Midbrain (tissue), 1 donor: ENCODE measurements at places on chromosomes 16 and 17.

DNA sequence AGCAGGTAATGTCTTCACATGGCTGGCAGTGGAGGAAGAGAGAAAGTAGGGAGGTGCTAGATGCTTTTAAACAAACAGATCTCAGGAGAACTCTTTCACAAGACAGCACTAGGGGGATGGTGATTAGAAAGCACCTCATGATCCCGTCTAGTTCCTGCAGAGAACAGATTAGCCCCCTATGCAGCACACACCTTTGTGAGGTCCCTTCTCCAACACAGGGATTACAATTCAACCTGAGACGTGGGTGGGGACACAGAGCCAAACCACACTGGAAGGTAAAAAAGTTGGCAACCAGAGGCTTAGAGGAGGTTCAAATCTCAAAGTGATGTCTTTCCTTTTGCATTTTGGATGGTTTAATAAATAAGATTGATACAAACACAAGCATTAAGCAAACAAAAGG is 394.7 kb downstream of the WWOX start:
- DNase-seq = no peak

GRCh38 chr17:58412961-58413586 is 4.3 kb downstream of the RNF43 start:
- no peak for DNase-seq

DNA sequence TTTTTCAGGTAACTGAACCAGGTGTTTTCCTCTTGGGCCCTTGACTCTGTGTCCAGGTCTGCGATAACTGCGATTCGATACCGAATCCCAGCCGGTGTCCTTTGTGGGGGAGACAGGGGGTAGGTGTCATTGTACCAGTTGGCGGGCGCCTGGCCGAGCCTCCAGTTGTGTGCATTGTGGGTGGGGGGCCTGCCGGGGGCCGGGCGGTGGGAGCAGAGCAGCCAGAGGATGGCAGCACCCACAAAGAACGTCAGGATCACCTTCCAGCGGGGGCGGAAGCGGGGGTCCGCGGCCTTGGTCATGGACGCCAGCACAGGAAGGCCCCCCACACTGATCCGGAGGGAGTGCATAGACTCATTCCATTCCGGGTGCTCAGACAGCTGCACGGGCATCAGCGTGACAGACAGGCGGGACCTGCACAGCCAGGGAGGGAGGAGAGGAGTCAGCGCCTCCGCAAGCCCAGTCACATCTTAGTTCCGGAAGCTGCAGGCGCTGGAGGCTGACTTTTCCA is 12.3 kb downstream of the CANT1 start:
- no peak for DNase-seq

DNA sequence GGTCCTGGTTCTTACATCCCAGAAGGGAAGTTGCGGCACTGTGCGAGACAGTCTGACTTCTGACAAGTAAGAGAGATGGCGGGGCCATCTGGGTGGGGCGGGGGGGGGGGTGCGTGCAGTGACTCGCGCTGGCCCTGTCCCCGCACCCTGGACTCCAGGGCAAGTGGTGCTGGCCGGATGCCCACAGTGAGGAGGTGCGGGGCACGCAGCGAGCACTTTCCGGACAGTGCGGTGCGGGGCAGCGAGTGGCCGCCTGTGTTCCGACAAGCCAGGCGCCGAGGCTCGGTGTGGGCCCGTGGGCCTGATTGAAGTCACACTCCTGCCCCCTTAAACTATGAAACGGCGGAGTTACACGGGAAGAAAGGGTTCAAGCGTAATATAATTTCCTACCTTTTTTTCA is 106.4 kb downstream of the BANP start:
- DNase-seq = no peak

DNA sequence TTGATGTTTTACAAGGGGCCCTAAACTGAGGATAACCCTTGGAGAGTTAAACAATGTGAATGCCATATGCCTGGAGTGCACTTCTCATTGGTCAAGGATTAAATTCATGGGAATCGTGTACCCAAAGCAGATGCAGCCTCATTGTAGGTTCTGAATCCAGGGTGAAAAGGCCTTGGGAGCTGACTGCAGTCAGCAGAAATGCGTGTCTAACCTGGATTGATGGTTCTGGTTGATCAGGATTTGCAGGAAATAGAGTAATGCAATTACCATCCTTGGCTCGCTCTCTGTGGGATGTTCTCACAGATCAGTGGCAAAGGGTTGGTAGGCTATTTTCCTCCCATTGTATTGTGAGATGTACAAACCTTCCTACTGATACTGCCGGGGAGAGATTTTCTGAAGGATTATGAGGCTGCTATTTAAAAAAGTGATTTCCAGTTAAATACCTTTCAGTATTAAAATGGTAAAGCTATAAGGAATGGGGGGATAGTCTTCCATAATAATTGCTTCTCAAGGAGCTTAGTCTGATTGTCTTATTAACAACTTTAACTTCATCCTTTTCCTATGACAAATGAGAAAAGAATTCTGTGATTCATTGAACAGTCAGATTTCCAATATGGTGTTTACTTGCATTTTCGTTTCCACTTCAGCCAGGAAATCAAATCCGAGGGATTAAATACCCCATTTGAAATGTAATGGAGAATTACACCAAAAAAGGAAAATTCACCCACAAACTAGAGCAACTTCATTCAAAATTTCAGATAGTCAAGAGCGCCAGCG is 1028.1 kb upstream of the EEF2KMT start:
- DNase-seq = no peak

DNA sequence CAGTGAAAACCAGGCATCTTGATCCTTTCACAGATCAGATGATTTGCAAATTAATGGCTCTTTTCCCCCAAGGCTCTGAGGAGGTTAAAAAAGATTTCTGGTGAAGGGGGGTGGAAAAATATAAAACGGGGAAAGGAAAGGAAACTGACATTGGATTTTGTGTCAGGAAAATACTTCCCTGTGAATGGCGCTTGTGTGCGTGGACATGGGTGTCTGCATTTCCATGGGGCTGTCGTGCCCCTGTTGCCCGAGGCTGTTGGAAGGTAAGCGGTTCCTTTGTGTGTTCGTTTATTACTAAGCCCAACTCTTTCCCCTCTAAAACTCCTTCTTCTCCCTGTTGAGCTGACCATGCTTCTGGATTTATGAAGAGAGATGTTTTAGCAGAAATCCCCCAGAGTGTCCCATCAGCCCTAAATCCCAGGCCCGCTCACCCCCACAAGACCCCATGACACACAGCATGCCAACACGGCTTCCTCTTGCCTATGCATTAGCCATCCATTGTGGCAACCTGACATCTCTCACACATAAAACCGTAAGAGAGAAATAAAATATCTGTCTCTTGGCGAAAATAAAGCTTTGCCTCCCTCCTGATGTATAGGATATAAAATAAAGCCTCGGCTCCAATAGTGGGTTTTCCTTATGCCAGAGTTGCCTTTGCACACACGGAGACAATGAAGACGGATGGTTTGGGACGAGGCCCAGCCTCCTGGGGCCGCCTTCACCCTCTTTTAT is 7.3 kb upstream of the LHX1 start:
- DNase-seq = no peak

- DNase-seq = no peak
Observed at GRCh38 chr17:55284944-55285339, 20.2 kb downstream of the HLF start.

- no peak for DNase-seq
Observed at GRCh38 chr16:3637371-3637923, 17.0 kb upstream of the DNASE1 start.

DNA sequence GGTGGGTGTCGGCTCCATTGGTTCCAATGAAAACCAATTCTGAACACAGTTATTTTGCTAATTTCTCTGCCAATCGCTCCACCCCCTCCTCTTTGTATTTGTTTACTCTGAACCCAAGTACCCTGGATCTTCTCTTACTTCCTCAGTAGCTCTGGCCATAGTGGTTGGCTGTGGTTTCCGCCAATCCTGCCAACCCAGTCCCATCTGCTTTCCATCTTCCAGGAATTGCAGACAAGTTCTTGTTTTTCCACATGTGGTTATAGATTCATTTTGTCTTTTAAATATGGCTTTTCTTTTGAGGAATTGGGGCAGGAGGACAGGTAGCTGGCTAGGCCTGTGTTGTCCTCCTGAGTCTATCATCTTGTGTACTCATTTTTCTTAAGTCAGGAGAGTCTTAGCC is 92.0 kb downstream of the CYLD start:
- DNase-seq = no peak

- DNase-seq = no peak
Observed at GRCh38 chr17:63571632-63572310, 21.5 kb downstream of the DCAF7 start.
